ENCODE measurements at places on chromosomes 1 and 21.

DNA sequence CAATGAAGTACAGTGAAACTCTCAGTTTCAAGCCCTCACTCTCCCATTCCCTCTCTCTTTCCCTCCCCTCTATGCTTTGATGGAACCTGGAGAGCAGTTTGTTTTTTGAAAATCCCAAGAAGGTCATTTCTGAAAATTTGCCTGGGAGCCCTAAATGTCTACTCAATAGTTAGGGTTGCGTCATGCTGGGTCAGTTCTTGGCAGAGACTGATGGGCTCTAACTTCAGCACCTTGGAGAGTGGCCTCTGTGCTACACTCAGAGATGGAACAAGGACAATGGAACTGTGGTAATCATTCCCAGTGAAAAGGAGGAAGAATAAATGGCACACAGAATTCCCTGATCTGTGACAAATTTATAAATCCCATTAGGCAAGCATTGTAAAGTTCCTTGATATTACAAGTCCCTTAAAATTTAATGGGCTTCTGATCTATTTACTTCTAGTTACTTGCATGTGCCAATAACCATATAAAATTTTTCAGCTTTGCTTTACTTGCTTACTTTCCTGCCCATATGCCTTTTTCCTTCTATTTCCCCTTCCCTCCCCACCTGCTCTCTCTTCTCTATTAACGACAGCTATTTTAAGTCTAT is 182.9 kb upstream of the KCND3 start:
- no peak overlapping the region for H3K27ac ChIP-seq
- DNase-seq = no peak
- H3K4me3 ChIP-seq = no peak overlapping the region
- peaks cover 40% of the 10 kb centered on the region for H3K27me3 ChIP-seq

DNA sequence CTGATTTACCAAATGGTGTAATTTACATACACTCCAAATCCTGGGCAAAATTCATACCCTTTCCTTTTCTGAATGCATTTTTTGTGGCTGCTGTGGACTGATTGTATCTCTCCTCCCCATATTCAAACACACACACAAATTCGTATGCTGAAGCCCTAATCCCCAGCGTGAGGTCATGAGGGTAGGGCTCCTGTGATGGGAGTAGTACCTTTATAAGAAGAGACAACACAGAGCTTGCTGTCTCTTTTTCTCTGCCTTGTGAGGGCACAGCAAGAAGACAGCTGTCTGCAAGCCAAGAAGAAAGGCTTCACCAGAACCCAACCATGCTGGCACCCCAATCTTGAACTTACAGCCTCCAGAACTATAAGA is 24.4 kb downstream of the DUSP10 start:
- no peak for DNase-seq
- H3K4me3 ChIP-seq = no peak overlapping the region
- peaks cover 77% of the 10 kb centered on the region for H3K4me1 ChIP-seq
- peak overlapping the region; percentile 25 for H3K27ac ChIP-seq
- H3K36me3 ChIP-seq = peaks cover 27% of the 10 kb centered on the region
- H3K27me3 ChIP-seq = no peaks in the 10 kb centered on the region

DNA sequence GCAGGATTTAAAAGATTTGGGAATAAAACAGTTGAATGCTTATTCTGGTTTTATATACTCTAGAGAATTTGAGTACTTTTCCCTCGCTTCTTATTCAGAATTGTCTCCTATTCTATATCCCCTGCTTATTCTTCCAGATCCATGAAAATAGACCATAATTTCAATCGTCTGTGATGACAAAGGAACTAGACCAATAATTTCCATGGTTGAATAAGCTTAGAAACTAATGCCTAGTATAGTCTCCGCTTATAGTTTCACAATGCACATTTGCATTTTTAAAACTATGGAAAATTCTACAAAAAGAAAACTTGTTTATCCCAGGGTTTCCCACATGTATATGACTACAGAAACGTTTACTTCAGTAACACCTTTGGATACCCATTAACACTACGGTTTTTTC is 247.4 kb upstream of the NR5A2 start:
- H3K27ac ChIP-seq = no peak overlapping the region
- DNase-seq = no peak
- H3K4me3 ChIP-seq = no peak overlapping the region
- peaks cover 29% of the 10 kb centered on the region for H3K27me3 ChIP-seq
- no peaks in the 10 kb centered on the region for H3K4me1 ChIP-seq

DNA sequence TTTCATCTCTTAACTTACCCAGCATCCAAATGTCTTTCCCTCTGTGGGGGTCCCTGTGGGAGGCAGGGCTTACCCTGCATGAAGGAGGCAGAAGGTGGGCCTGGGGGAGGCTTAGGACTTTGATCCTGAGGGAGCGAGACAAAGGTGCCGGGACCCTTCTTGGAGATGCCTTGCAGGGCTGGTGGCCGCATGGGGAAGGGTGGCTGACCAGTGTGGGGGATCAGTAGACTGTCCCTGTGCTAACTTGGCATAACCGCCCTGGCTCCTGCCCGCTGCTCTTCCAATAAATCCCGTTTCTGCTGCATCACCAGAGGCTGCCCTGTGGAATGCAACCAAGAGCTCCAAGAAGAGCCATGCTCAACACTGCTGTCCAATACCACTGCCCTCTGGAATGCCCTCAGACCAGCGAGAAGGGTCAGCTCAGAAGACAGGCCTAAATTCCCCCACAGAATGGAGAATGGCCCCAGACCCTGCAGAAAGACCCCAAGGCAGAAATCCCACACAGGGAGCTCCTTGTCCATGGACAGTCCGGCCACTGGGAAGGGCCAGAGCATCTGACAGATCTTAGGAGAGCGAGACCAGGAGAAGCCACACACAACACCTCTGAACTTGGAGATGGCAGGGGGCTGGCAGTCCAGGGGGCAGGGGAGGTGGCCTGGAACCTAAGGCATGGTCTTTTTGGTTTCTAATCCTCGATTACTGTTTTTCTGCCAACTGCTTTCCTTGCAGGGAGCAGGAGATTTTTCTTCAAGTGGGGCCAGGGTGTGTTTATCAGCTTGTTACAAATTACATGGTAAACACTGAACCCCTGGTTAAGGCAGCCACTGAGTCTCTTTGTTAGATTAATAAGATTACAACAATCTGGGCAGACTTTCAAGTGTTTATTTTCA is 46.7 kb upstream of the DMRTB1 start:
- peak overlapping the region; percentile 61 for H3K4me3 ChIP-seq
- peaks cover 76% of the 10 kb centered on the region for H3K4me1 ChIP-seq
- H3K36me3 ChIP-seq = peaks cover 6% of the 10 kb centered on the region
- H3K27me3 ChIP-seq = no peaks in the 10 kb centered on the region
- H3K27ac ChIP-seq = peak overlapping the region; percentile 97

DNA sequence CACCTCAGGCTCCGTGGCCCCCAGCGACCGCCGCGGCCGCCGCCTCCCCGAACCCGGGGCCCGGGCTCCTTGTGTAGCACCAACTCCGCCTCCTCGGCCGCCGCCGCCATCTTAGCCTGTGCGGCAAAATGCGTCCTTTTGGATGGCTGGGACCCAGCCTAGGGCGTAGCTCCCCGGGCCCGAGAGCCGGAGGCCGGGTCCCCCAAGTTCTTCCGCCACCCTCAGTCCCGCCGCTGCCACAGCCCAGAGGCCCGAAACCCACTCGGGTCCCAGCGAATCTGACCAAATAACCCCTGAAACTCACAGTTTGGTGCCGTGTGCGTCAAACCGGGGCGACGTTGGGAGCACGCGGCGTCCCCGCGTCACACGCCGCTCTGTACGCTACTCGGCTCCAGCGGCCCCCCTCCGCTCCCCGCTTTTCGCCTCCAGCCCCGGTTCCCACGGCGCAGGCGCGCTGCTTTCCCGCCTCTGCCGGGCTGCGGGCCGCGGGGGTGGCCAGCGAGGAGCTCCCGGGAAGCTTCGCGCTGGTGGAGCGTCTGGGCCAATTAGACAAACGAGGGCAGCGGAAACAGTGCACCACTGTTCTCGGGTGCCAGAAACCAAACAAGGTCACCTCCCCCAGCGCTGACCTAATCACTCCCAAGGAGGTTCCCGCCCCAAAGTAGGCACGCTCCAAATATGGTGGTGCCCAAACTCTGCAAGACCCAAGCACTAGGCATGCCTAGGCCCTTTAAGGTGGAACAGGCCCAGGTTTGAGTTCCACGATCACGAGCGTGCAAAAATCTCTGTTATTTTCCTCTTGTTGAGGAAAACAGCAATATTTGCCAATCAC is at the start of gene ZNF644:
Gene ZNF644, minus strand, starts transcription at position 350 of the 832 bp plus-strand sequence. CDS start 39,682 bp downstream, outside the sequence.
- H3K27ac ChIP-seq = peak within 1 kb of the TSS; percentile 97
- no peaks in the 10 kb centered on the region for H3K27me3 ChIP-seq
- peak; percentile 77 for DNase-seq
- H3K36me3 ChIP-seq = peaks cover 19% of the 10 kb centered on the region
- H3K4me3 ChIP-seq = peak within 1 kb of the TSS; percentile 92

DNA sequence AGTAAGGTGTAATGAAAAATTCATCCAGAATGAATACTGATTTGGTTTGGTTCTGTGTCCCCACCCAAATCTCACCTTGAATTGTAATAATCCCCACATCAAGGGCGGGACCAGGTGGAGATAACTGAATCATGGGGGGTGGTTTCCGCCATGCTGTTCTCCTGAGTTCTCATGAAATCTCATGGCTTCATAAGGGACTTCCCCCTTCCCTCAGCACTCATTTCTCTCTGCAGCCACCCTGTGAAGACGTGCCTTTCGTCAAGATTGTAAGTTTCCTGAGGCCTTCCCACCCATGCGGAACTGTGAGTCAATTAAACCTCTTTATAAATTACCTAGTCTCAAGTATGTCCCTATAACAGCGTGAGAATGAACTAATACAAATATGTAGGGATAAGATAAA is 5.5 kb upstream of the SYNJ1 start:
- H3K4me3 ChIP-seq = no peak overlapping the region
- H3K36me3 ChIP-seq = peaks cover 11% of the 10 kb centered on the region
- H3K4me1 ChIP-seq = peaks cover 13% of the 10 kb centered on the region
- no peaks in the 10 kb centered on the region for H3K27me3 ChIP-seq

DNA sequence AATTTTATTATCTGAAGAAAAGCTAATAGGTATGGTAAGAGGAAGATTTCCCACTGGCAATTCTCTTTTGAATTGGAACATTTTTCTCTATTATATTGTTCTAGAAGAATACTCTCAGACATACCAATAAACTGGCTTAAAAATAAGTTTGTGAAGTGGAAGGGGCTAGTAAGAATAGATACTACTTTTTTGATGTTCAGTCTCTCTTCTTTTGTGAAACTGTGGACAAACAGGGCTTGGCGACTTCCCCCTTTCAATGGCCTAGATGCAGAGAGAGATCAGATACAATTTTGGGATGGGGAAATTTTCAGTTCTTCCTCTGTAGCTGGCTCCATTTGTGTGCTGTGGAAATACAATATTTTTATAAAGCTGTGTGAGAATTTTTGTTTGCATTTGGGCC is 2.5 kb downstream of the PBX1 start:
- H3K36me3 ChIP-seq = peaks cover 4% of the 10 kb centered on the region
- DNase-seq = no peak
- no peaks in the 10 kb centered on the region for H3K4me1 ChIP-seq
- no peak overlapping the region for H3K4me3 ChIP-seq
- no peak overlapping the region for H3K27ac ChIP-seq

GRCh38 chr1:153561466-153561985 is 4.1 kb downstream of the S100A2 start:
- no peak overlapping the region for H3K4me3 ChIP-seq
- peaks cover 9% of the 10 kb centered on the region for H3K4me1 ChIP-seq
- no peak for DNase-seq

DNA sequence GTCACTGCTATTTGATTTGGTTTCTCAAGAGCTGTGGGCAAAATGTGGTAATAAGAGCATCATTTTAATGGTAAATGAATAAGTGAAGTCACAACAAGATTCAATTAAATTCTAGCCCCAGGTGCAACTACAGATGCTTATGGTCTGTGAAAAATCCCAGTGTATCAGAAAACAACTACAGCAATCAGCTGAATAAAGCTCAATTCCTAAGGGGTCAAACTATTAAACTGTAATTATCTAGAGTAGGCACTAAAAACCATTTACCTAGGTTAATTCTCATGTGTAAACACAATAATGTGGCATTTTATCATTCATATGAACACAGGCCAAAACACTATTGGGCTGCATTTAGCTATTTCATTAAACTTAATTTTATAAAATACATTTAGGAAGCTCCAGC is 9.6 kb downstream of the TARBP1 start:
- no peaks in the 10 kb centered on the region for H3K27me3 ChIP-seq
- DNase-seq = no peak
- no peak overlapping the region for H3K27ac ChIP-seq

- H3K27me3 ChIP-seq = no peaks in the 10 kb centered on the region
- H3K4me1 ChIP-seq = peaks cover 5% of the 10 kb centered on the region
- no peak overlapping the region for H3K27ac ChIP-seq
- DNase-seq = no peak
- H3K36me3 ChIP-seq = peaks cover 2% of the 10 kb centered on the region
Measured at GRCh38 chr1:21794656-21795055, 11.7 kb upstream of the USP48 start.

DNA sequence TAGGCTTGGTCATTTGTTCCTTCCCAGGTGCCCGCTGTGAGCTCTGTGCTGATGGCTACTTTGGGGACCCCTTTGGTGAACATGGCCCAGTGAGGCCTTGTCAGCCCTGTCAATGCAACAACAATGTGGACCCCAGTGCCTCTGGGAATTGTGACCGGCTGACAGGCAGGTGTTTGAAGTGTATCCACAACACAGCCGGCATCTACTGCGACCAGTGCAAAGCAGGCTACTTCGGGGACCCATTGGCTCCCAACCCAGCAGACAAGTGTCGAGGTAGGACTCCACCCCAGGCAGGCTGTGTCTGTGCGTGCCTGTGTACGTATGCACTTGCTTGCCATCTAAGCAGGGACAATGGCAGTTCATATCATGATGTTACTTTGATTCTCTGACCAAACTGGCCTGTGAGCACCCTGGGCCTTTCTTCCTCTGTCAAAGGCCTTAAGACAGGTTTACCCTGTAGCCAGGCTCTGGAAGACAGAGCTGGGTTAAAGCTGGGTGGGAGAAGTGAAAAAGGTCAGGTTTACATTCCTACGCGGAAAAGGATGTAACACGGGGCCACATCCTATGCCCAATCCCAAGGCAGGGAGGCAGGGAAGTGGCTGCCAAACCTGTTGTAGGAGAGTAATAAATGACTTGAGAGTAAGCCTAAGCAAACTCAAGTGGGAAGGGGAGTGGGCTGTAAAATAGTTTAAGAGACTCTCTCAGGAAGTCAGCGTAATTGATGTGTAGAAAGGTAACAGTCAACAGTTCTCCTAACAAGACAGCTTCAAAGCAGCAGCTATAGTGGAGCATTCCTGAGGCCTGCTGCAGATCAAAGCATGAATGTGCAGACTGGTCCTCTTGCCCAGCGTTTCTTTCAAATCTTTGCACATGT is 42.5 kb downstream of the LAMC2 start:
- H3K4me3 ChIP-seq = no peak overlapping the region
- peaks cover 2% of the 10 kb centered on the region for H3K36me3 ChIP-seq
- DNase-seq = no peak
- H3K27ac ChIP-seq = no peak overlapping the region
- peaks cover 13% of the 10 kb centered on the region for H3K27me3 ChIP-seq

DNA sequence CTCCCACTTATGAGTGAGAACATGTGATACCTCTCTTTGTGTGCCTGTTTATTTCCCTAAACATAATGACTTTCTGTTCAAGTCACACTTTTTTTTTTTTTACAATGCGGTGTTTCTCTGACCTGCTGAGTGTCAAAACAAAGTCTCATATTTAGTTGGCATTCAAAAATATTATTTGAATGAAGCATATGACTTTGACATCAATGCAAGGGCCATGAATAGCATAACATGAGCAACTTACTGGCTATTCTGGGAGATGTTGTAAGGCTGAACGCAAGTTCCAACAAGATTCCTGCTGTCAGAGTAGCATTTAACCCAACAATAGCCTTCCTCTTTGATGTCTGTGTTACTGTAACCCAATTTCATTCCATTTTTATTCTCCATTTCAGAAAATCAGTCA is 2.0 kb upstream of the KRTAP19-1 start:
- H3K27ac ChIP-seq = no peak overlapping the region
- H3K4me3 ChIP-seq = no peak overlapping the region
- DNase-seq = no peak
